Nephron progenitor cell (in vitro differentiated cells): ENCODE measurements at places on chromosomes 1 and 21.

DNA sequence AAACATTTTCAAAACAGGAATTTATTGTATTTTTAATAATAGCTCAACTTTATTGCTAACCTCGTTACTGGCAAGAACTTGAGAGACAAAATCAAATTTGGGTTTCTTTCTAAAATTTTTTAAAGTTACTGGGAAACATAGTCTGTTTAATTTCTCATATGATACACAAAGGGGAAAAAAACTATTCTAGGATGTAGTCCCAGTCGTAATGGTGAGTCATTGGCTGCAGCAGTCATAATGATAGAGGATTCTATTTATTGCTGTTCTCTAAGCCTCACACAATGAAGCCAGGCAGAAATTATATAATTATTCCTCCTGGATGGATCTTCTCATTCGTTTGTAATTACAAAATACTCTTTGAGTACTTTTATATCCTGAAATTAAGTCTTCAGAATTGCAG is 326.5 kb upstream of the SGIP1 start:
- DNase-seq, result no peak

GRCh38 chr1:89989799-89990198 is 5.1 kb upstream of the ZNF326 start:
- DNase-seq, result no peak

DNA sequence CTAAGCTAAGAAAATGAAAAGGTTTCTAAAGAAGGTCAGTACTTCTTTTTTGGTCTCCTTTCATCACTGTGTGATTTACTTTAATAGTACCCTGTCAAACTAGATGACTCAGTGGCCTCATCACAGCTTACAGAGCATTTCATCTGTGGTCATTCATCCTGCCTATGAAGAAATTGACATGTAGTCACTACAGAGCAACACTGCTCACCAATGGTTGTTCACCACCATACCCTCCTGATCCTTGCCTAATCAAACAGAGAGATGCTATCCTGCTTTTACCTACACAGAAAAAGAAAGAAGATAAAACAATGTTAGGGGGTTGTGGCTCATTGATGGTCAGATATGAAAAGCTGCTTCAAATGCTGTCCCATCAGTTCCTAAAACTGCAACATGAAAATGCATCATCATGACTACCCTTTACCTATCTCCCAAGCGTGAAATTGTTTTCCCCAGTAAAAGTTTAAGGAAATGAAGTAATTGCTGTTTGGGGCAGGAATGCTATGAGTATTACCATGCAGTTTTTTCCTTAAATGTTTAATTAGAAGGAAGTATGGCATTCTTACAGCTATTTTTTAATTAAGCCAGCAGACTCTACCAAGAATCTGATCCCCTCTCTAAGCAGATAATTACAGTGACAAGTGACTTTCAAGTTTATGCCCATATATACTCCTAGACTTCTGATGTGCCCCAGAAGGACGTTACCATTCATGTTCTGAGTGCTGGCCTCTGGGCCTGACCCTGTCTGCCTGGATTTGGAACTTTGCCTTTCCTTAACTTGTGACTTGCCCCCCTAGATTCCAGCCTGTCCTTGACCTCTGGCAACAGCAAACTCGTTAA is 46.1 kb upstream of the FBXO28 start:
- no peak for DNase-seq

- no peak for DNase-seq
Measured at GRCh38 chr1:50488356-50488755, 65.1 kb upstream of the DMRTA2 start.

- peak; percentile 44 for DNase-seq
Measured at GRCh38 chr1:47196622-47197021, 6.8 kb upstream of the PDZK1IP1 start.

DNA sequence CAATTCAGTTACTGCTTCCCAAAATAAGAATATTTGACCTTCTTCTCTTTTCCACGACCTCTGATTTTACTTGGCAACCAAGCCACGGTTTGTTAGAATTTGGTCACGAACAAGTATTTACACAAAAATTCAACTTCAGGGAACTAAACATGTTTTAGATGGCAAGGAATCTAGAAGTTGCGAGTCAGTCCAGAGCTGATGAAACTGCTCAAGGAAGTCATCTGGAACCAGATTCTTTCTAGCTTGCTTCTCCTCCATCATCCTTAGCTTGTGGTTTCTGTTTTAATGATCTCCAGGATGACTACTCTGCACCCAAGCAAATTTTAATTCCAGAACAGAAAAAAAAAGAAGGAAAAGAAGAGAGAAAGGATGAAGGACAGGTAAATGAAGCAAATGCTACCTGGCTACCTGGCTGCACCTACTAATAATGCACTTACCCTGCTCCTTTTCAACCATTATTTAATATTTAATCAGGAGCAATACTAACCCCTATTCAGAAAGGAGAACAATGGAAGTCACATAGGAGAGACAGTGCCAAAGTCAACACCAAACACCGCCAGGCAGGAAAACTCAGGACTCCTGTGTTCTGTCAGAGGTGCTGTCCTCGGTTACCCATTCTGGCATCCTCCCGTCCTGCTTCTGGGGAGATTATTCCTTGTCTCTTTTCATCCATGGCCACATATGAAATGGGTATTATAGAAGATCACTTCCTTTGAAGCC is 54.2 kb upstream of the RGS7 start:
- no peak for DNase-seq
